ENCODE measurements at places on chromosomes 3 and 15.

- DNase-seq = no peak
Observed at GRCh38 chr3:49930168-49930690, 618 bp upstream of the MON1A start.

DNA sequence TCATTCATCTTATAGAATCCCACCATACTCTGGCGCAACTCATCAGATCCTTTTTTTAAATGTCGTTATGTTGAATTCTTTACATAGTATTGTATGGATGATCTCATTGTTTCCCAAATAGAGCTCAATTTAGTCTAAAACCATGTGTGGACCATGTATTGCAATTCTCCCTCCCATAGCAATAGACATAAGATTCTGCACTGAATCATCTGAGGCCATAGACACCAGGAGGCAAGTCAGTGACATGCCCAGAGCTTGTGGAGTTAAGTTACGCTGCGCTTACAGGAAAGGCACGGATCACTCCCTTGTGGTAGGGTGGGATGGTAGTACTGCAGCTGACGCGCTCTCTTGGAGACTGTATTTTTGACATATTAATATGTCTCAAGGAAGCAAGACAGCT, 211.0 kb downstream of the GABRB3 start:
- no peak for DNase-seq

- no peak for DNase-seq
Observed at GRCh38 chr15:70170096-70170699, 72.5 kb upstream of the TLE3 start.

DNA sequence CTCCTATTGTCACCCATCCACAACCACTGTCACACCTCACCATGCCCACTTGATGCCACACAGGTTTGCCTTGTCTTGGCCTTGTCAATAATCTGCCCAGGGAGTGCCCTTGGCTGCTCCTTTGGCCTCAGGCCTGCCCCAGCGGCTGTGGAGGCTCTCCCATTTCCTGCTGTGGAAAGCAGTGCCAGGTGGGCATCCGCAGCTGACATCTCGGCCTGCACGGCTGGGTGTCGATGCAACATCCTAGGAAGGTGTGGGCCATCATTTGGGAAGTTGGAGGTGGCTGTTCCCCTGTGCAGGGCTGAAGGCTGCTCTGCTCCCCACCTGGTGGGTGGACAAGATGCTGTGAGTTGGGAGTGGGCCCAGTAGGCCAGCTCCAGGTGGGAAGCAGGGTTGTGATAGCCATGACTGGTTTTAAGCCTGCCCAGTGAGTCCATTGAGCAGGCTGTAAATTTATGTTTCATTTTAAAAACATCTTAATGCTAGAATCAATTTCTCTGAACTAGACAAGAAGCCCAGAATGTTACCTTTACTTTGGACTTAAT, 12.5 kb downstream of the DNAH1 start:
- no peak for DNase-seq

DNA sequence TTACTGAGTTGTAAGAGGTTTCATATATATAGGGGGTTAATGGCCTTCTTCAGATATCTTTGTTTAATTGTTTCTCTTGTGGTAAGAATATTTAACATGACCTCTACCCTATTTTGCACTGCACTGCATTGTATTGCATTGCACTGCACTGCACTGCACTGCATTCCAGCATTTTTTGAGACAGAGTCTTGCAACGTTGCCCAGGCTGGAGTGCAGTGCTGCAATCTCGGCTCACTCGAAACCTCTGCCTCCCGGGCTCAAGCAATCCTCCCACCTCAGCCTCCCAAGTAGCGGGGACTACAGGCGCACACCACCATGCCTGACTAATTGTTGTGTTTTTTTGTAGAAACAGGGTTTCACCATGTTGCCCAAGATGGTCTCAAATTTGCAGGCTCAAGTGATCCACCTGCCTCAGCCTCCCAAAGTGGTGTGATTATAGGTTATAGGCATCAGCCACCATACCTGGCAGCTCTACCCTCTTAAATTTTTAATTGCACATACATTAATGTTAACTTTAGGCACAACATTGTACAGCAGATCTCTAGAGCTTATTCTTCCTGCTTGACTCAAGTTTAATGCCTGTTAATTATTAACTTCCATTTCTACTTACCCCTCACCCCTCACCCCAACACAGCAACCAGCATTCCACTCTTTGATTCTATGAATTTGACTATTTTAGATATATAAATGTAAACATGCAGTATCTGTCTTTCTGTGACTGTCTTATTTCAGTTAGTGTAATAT, 38.4 kb downstream of the NEDD4 start:
- DNase-seq = no peak

GRCh38 chr15:39574427-39574826, 6.5 kb upstream of the THBS1 start:
- no peak for DNase-seq

DNA sequence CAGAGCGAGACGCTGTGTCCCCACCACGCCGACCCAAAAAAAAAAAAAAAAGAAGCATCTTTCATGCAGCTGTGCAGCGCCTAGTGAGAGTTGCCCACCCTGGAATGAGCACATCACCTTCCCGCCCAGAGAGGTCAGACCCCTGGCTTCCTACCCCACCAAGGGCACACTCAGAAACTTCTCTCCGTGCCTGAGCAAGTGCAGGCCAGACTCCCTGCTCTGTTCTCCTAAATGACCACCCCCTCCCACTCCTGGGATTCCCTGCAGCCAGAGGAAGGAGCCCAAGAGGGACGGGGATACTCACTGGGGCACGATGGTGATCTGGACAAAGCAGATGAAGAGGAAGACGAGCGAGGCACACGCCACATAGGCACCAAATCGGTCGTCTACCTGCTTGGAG, 116.0 kb downstream of the SEC22A start:
- no peak for DNase-seq

DNA sequence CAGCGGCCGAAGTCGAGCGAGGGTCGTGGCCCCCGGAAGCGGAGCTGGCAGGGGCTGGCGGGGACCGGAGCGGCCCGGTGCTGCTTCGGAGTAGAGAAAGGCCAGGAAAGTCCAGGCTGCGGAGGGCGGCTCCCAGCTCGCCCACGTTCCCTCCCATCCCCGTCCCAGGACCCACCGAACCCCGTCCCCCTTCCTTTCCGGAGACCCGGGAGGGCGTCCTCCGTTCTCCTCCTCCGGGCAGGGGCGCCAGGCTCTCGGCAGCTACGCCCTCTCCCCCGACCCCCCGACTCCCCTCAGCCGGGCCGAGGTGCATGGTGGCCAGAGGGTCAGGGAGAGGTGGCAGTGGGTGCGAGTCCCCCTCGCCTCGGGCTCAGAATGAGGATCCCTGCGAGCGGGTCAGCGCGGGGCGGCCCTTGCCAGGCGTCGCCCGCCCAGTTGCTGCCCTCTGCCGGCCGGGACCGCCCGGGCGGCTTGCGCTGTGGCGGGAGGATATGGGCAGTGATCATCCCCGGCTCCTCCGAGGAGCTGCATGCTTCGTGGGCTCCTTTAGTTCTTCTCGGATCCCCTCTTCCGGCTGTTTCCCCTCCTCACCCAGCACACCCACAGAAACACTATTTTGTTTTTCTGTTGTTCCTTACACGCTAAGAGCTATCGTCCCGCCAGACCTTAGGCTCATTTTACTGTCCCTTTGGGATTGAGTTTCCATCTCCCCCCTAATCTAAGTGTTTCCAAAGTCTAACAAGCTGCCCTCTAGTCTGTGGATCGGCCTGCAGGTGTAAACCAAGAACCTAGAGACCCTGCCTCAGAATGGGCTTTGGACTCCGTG, 744 bp upstream of the ALDH1A2 start:
- DNase-seq = no peak

DNA sequence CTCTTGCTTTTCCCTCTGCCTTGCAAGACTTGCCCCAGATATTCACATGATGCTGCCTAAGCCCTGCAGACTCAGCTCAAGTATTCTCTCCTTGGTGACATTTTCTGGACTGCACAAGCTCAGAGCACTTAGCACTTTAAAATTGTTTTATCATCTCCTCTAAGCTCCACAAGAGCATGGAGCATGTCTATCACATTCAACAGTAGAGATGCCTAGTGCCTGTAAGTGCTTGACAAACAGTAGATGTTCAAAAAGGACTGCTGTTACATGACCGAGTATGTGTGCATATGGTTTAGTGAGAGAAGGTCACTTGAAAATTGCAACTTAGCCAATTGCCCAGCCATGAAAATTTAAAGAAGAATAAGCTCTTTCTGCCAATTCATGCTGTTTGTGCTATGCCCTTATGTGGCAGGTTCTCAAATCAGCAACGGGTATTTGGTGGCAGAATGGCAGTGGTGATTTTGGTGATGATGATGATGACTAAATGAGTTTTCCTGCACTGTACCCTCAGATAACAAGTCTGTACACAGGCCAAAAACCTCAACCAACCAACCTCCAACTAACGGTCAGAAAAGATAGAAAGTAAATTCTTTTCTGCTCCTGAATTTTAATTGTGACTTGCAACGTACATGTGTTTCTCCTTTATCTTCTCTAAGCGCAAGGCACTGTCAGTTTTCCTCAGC, 647.2 kb upstream of the UBE2E2 start:
- no peak for DNase-seq

GRCh38 chr3:118945834-118946233, 88.8 kb downstream of the IGSF11 start:
- DNase-seq = no peak

DNA sequence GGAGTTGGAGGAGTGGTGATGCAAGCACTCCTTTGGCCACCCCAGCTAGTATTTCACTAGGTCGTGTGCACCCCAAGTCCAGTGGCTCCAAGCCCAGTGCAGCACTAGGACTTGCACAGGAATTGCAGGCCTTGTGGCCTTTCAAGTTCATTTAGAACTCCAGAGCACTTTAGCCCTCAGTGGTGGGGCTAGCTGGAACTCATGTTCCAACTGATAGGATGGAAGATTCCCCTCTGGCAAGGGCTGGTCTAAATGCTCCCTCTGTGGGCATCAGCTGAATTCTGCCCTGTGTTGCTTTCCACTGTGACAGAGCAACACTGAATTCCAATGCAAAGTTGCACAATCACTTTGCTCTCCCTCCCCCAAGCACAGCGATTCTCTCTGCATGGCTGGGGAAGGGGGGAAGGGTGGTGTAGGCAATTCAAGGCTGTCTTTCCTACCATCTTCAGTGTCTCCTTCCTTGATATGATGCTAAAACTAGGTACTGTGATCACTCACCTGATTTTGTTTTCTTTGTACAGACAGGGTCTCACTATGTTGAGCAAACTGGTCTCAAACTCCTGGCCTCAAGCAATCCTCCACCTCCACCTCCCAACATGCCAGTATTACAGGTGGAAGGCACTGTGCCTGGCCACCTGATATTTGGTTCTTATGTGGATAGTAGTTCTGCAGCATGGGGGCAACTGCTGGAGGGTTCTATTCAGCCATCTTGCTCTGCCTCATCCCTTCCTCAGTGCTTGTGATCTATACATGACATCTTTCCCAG, 10.3 kb downstream of the USF3 start:
- no peak for DNase-seq
